ENCODE measurements at places on chromosomes 4 and X.
A peak's percentile ranks its signal among the peaks of the same experiment; 100 is the strongest.

- no peak for DNase-seq
Measured at GRCh38 chr4:74292111-74292870, 16.0 kb upstream of the EPGN start.

- DNase-seq = no peak
Measured at GRCh38 chrX:72100051-72100755, 31.5 kb downstream of the RTL5 start.

DNA sequence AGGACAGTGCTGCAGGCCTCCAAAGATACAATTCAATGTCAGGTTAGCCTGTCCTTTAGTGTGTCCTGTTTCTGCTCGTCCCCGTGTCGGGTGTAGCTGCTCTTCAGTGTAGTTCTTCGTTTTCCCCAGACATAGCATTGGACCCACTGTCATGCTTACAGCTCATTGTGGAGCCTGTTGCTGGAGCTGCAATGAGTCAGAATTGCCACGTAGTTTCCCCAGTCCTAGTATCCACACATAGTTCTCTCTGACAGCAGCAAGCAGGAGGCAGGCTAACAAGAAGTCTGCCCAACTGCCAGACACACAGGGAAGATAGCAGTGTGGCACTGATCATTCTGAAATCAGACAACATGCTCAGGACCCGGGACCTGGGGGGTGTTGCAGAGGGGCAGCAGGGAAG is 49.2 kb downstream of the MOSPD2 start:
- peak; percentile 87 for DNase-seq

DNA sequence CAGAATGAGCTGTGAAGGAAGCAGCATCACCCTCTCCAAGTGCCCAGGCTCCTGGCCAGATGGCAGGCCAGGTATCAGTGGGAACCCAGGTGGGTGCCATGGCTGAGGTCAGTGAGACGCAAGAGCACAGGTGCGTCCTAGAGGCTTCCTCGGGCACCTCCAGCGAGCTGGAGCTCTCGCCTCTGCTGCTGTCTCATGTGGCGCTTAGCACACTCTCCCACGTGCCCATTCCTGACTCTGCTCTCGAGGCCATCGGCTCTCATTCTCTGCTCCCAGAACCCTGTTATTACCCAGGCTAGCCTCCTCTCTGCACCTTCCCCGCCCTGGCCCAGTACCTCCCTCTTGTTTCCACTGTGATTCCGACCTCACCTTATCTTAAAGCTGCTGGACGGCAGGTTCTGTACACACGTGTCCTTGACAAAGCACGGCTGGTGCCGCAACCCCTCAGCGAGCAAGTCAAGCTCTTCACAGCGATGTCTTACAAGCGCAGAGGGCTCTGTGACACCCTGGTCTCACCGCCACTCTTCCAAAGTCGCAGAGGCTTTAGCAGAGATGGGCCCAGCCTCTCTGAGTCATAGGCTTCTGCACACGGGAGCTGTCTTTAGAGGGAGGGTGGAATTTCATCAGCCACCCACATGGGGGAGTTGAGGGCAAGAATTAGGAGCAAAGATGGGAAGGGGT is 15.4 kb upstream of the MSANTD1 start:
- DNase-seq = peak; percentile 39

DNA sequence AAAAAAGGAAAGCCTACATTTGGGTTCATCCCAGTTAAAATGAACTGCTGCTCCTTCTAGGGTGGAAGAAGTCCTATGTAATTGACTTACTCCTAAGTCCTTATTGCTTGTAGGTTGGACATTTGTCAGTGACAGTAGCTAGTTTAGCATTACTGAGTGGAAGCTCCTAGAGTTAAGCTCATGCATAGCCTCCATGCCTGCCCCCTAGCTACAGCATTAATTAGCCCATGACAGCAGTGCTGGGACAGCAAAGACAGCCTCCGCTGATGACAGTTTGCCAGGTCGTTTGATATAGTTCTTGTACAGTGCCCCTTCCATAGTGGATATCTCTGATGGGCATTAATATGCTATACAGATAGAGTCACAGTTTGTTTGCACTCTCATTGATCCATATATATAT is 18.7 kb upstream of the GALNTL6 start:
- no peak for DNase-seq

DNA sequence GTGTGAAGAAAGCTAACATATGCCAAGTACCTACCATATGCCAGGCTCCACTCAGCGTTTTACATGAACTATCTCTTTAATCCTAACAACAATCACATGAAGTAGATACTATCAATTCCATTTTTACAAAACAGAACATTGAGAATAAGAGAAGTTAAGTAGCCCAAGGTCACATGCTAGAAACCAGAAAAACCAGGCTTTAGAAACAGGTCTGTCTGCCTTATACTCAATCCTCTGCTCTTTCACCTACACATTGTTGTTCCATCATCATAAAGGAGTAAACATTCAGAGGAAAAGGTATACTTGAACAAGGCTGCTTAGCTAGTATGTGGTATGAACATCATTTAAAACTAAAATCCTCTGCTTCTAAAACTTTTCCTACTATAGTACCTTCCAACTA is 42.1 kb downstream of the WDFY3 start:
- no peak for DNase-seq

- DNase-seq = peak; percentile 76
Measured at GRCh38 chr4:150960079-150960478, 55.0 kb downstream of the LRBA start.

- peak; percentile 26 for DNase-seq
Measured at GRCh38 chr4:102169345-102169744, 175.9 kb downstream of the SLC39A8 start.

- DNase-seq = peak; percentile 77
Measured at GRCh38 chr4:40395908-40396793, 61.0 kb downstream of the CHRNA9 start.

DNA sequence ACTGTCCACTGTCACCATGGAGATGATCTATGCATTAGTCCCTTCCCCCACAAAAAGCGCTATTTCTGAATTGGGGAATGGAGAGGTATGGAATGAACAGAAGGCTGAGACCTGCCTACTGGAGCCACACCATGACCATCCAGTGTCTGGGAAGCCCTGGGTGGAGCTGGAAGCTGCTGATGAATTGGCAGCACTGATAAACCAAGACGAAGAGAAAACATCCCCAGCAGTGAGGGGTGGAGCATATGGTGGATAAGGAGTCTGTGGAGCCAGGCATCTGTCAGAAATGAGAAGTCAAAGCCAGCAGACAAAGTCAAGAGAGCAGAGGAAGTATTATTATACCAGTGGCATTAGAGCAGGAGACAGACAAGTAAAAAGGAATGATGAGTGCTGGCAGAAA is 13.2 kb downstream of the CC2D2A start:
- peak; percentile 53 for DNase-seq

DNA sequence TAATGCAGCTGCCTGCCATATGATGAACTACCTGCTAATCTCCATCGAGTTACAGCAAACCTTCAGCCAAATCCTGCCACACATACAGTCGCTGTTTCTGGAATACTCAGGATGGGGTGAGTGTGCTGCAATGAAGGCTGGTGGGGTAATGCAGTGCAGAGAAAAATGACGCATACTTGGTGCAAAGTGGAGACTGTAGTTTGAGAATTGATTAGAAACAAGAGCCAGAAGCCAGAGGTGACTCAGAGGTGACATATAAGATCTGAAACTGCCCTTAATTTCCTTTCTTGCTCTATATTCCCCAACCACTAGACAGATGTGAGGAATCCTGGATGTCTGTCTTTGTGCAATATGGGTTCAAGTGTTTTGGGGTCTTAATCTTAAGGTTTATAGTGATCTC is 22.0 kb downstream of the C4orf54 start:
- DNase-seq = no peak

GRCh38 chrX:150365051-150365989 is 2.2 kb downstream of the MAMLD1 start:
- peak; percentile 63 for DNase-seq

- DNase-seq = no peak
Measured at GRCh38 chrX:70042399-70043371, 7.1 kb downstream of the AWAT2 start.

GRCh38 chr4:166662266-166662843 is 571.9 kb downstream of the SPOCK3 start:
- no peak for DNase-seq

DNA sequence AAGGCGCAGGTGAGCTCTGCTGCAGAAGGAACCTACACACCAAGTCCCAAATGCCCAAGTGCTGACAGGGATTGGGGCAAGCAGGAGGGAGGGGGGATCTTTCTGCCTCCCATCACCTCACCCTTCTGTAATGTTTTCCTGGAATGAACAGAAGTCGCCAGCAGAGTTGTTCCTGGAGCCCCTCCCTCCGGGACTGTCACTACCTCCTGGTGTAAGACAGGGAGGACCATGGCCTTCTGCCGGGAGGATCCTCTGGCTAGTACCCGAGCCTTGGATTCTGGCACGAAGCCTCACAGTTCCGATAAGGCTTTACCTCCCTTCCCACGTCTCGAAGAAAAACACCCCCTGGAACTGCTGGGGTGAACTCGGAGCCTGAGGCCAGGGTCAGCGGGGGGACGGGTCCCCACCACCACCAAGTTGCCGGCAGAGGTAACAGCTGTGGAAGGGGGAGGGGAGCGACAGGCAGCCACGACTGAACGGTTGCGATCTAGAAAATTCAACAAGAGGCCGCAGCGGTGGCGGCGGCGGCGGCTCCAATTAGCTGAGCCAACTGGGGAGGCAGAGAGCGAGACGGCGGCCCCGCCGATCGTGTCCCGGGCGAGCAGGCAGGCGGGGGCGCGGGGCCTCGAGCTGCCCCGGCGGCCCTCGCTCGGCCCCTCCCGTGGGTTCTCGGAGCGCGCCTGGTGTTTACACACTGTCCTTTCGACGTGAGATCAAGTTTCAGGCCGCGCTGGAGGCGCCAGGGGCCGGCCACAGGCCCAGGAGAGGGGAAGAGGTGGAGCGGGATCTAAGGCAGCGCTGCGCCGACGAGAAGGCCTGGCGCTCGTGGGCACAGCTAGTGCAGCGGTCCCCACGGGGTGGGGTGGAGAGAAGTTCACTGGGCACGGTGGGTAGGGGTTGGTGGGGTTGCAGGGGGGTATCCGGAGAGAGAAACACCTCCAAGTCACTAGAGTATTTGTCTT is 53.7 kb upstream of the BCOR start:
- no peak for DNase-seq

DNA sequence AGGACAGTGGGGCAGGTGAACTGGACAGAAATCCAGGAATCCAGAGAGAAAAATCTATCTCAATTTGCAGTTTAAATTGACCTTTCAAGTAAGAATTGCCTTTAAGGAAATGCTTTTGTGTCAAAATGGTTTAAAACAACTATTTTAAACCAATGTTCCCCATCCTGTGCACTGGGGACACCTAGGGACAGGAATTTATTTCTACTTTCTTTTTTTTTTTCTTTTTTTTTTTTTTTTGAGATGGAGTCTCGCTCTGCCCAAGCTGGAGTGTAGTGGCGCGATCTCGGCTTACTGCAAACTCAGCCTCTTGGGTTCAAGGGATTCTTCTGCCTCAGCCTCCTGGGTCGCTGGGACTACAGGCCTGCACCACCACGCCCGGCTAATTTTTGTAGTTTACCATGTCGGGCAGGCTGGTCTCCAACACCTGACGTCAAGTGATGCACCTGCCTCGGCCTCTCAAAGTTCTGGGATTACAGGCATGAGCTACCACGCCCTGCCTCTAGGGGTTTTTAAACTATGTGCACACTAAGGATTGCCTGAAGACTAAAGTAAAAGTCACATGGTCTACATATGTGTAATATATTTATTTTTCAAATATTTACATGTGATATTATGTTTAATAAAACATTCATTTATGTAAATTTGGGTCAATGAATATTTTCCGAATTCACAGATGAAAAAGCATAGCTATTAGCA is 1213.4 kb downstream of the STIM2 start:
- DNase-seq = peak; percentile 11

GRCh38 chr4:61427818-61428495 is 227.8 kb downstream of the ADGRL3 start:
- no peak for DNase-seq

GRCh38 chr4:178306565-178306964 is 864.3 kb upstream of the AGA start:
- DNase-seq = no peak

DNA sequence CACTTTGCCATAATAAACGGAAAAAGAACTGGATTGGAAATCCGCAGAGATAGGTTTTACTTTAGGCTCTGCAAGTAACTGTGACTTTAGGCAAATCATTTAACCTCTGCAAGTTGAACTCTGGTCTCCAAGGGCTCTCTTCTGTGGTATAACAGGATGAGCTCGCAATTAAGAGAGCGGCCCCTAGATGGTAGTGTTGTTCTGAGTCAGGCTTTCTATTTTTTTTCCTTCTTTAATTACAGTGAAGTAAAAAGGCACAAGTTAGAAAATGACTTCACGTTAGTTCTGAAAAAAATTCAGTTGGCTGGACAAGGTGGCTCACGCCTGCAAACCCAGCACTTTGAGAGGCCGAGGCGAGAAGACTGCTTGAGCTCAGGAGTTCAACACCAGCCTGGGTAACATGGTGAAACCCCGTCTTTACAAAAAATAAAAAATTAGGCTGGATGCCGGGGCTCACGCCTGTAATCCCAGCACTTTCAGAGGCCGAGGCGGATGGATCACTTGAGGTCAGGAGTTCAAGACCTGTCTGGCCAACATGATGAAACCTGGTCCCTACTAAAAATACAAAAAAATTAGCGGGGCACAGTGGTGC is 18.0 kb downstream of the RPS3A start:
- peak; percentile 84 for DNase-seq

- peak; percentile 63 for DNase-seq
Measured at GRCh38 chr4:73815145-73815544, 21.3 kb upstream of the CXCL6 start.

DNA sequence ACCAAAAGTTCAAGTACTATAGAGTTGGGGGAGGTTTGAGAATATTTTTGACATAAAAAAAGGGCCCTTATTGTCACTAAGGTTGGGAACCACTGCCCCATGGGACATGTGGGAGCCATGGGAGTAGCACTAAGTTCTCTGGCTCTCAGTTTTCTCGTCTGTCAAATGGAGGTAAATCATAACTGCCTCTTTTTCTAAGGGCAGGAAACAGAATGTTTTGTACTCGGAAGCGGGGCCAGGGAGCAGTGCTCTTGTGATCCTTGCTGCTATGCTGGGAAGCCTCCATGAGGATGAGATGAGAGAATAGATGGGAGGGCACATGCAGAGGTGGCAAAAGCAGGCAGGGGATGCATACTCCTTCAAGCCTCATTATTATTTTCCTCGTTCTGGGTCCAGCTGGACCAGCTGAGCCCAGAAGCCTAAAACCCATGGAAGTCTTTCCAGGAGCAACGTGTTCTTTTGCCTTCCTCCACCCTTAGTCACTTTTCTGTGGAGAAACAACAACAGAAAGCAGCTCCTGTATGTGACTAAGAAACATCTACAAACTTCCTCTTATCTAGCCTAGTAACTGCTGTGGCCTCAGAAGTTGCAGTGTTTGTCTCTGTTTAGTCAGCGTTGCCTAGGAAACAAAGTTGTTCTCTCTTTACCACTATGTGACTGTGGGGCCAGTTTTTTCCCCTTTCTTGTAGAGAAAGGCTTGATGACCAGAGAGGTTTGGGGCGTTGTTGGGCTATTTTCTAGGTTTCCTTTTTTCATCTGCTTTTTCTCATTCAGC is 64.8 kb downstream of the TSC22D3 start:
- peak; percentile 97 for DNase-seq

GRCh38 chrX:38879631-38880220 is 78.5 kb downstream of the MID1IP1 start:
- no peak for DNase-seq

DNA sequence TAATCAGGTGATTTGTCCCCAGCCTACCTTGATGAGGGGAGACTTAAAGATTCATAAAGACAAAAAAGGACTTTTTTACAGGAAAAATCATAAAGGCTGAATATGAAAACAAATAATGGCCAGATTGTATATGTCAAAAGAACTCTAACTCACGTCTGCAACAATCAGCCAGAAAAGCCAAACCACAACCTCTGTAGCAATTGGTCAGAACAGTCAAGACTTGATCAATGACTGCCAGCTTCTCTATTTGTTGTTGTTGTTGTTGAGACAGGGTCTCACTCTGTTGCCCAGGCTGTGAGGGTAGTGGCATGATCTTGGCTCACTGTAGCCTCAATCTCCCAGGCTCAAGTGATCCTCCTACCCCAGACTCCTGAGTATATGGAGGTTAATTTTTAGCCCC is 35.9 kb upstream of the PPA2 start:
- no peak for DNase-seq

All from choroid plexus epithelial cell (primary cell).